ENCODE measurements at places on chromosomes 2 and 18.

- no peak for DNase-seq
These were observed 221.8 kb downstream of the STK39 start for GRCh38 chr2:168025487-168026202.

DNA sequence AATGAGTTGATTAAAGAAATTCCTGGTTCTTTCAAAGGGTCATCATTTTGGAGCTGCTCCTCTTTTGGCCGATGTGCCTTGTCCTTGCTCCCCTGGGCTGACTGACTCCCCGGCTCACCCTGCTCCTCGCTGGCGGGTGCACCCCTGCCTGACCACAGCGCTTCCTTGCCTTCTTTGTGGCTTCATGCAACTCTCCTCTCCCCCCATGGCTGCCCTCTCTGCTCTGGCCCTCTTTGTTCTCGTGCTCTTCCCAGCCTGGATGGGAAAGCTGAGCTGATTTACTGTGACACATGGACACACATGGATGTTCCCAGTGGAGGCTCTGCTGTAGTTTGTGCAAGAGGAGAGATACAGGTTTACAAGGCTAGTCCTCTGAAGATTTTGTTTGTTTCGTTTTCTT, 234.6 kb downstream of the HAUS1 start:
- no peak for DNase-seq

- DNase-seq: no peak
These were observed 57.2 kb downstream of the NGEF start for GRCh38 chr2:232955856-232956255.

DNA sequence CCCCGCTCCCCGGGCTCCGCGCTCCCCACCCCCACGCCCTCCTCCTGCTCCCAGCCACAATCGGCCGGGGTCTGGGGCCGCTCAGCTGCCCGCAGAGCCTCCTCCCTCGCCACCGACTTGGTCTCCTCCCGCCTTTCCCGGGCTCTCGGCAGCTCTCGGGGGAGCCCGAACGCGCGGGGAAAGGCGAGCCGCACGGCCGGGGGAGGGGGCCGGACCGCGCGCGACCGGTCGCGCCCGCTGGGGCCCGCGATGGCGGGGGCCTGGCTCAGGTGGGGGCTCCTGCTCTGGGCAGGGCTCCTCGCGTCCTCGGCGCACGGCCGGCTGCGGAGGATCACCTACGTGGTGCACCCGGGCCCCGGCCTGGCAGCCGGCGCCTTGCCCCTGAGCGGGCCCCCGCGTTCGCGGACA, 327 bp downstream of the LTBP1 start:
- no peak for DNase-seq

- DNase-seq: no peak
These were observed 16.5 kb upstream of the NRP2 start for GRCh38 chr2:205665791-205666190.

- DNase-seq: no peak
These were observed 68.2 kb downstream of the ZCCHC2 start for GRCh38 chr18:62590799-62591590.

GRCh38 chr18:72895548-72895947, 27.8 kb upstream of the NETO1 start:
- no peak for DNase-seq

- no peak for DNase-seq
These were observed 95.6 kb upstream of the NOSTRIN start for GRCh38 chr2:168706806-168707205.

DNA sequence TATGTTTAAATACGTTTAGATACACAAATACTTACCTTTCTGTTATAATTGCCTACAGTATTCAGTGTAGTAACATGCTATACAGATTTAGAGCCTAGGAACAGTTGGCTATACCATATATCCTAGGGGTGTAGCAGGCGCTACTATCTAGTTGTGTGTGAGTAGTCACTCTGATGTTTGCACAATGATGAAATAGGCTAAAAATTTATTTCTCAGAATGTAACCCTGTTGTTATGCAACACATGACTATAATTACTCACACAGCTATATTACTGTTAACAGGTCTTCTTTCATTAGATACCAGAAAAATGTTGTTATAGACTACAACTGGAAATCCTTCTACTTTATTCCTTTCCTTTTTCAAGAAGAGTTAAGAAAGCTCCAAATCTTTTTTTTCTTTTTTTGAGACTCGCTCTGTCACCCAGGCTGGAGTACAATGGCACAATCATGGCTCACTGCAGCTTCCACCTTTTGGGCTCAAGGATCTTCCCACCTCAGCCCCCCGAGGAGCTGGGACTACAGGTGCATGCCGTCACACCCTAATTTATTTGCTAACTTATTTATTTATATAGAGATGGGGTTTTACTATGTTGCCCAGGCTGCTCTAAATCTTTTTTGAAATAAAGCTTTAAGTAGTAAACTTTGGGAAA, 48.5 kb downstream of the C2orf74 start:
- no peak for DNase-seq

DNA sequence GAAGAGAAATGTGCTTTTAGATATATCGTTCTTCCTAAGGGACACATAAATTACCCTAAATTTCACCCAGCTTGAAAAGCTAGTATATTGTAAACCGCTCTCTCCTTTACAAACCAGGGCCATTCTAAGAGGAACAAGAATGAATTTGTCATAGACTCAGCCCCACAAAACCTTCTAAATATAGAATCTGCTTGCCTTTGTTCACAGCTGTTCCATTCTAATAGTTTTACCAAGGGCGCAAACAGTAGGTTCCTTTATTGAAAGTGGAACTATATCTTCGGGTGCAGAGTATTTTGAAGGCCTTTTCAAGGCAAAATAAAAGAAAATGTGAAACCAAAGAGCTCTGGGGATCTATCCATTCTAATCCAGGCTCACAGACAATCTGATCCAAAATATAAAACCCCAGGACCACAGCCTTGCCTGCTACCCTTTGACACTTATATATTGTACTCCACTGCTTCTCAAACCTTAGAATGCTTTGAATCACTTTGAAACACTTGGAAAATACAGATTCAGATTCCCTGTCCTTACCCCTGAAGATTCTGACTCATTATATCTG, 316.8 kb downstream of the PAX3 start:
- DNase-seq: no peak

DNA sequence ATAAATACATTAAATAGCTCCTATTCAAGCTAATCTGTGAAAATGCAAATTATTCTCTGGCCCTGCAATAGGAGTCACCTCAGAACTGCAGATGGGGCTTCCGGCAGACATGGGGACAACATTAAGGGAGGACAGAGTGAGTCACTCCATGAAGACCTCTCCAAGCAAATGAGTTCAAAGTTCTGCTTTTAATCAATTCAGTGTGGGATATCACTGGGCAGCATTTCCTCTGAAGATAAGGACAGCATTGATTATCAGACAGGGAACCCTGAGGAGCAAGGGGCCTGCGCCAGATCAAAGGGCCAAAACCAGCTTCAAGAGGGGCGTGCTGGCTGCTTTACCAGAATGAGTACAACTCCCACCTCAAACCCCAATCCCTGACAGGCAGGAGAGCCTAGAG, 356.9 kb upstream of the KLHL29 start:
- no peak for DNase-seq

DNA sequence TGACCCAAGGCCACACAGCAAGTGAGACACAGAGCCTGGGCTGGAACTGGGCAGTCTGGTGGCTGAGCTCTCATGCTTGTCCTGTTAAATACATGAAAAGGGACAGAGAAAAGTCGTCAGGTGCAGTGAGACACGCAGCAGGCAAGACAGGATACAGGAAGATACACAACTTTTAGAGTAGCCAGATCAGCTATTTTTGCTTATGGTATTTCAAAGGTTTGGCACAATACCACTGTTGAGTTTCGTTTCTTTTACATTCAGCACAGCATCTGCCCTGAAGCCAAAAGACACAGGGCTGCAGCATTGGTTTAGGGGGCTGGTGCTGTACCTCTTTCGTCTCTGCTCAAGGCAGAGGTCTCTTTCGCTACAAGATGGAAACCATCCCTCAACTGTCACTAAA, 14.0 kb downstream of the FHL2 start:
- no peak for DNase-seq

- DNase-seq: no peak
These were observed 151.3 kb downstream of the NR4A2 start for GRCh38 chr2:156181208-156181607.
